ENCODE measurements at places on chromosomes 6 and 20. TPM values are rescaled to one million over a fixed set of nuclear protein-coding genes. Genes with fewer than 3 reads are reported as not detected.

- H3K4me1 ChIP-seq: no peaks in the 10 kb centered on the region
- no peak for DNase-seq
- no peak overlapping the region for H3K27ac ChIP-seq
- no peaks in the 10 kb centered on the region for H3K36me3 ChIP-seq
- no peak overlapping the region for H3K4me3 ChIP-seq
These were observed 19.9 kb downstream of the TCFL5 start for GRCh38 chr20:62841705-62842212.

The FBXO5 gene
- 4.2 TPM for total RNA-seq

DNA sequence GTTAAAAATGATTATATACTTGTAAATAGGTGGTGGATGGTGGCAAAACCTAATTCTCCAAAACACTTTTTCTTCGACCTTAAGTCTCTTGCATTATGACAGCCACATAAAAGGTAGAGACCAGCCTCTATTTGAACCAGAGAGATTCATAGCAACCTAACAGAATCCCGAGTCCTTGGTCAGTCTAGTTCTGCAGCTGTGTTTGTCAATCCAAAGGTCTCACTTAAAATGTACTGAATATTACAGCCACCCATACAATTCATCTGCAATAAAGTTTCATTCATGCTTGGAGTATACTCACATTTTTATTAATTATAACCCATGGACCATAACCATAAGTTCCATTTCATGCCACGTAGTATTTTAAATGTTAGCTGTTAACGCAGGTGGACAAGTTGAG lies 87.2 kb downstream of the EPM2A start:
- no peak overlapping the region for H3K4me3 ChIP-seq
- H3K27ac ChIP-seq: no peak overlapping the region
- H3K4me1 ChIP-seq: no peaks in the 10 kb centered on the region
- no peaks in the 10 kb centered on the region for H3K27me3 ChIP-seq

DNA sequence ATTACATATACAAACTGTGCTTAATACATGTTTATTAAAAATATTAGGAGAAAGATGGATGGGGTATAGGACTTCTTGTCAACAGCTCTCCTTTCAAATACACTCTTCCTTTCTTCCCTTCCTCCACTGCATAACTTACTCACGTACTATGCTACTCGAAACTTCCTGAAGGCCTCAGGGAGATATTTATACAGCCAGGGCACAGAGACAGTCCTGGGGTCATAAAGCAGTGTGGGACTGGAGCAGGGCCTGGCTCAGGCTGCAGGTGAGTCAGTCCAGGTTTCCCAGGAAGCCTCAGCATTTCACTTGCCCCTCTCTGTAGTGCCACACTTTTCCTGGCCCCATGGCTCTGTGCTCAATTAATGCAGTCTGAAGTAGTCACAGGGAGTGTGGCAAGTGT lies 157.0 kb downstream of the UBE3D start:
- no peak overlapping the region for H3K27ac ChIP-seq
- no peaks in the 10 kb centered on the region for H3K4me1 ChIP-seq
- DNase-seq: no peak
- H3K4me3 ChIP-seq: no peak overlapping the region

The RSPH3 gene
- total RNA-seq: 22.0 TPM

DNA sequence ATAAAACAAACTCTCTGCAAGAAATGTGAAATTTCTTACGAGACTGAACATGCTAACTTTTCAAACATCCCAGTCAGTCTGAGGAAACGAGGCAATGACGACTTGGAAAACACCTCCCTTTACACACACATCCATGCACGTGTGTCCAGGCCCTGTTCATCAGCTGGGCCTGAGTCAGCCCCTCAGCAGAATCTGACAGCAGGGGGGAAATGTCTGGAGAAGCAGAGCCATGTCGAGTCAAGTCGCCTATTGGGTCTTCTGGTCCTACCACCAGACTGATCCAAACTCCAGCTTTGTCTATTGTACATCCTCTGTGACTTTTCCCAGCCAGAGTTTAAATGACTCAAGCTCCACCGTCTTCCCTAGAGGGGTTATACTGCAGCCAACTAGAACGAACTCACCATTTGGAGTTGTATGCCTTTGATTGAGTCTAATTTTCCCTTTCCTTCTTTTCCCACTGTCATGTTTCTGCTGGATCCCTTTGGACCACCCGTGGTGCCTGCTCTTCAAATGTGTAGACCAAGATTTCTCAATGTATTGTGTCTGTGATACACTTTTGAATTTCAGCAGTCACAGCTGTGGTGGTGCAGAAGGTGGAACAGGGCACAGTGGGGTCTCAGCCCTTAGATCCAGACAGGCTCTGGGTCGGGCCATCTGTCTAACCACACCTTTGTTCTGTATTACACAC lies 254.0 kb downstream of the CDC5L start:
- DNase-seq: no peak
- no peak overlapping the region for H3K4me3 ChIP-seq
- H3K36me3 ChIP-seq: no peaks in the 10 kb centered on the region
- no peaks in the 10 kb centered on the region for H3K27me3 ChIP-seq

DNA sequence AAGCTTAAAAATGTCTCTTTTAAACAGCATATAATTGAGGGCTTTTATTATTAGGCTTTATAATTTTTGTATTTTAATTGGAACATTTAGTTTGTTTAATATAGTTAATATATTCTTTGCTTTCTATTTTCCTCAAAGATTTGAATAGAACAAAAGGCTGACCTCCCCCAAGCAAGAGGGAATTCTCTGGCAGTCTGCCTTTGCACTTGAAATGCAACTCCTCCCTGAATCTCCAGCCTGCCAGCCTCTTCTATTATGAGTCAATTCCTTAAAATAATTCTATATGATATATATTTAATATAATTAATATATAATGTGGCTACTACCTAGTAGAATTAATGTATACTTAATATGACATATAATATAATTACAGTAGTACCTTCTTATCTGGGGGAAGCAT lies 69.2 kb downstream of the PTPRA start:
- no peak overlapping the region for H3K4me3 ChIP-seq
- peaks cover 7% of the 10 kb centered on the region for H3K4me1 ChIP-seq
- H3K27me3 ChIP-seq: no peaks in the 10 kb centered on the region
- DNase-seq: no peak
- no peaks in the 10 kb centered on the region for H3K36me3 ChIP-seq

The MRPL2 gene
- 31.4 TPM for total RNA-seq

The DPPA5 gene
- not detected for total RNA-seq

- H3K27ac ChIP-seq: no peak overlapping the region
- H3K27me3 ChIP-seq: no peaks in the 10 kb centered on the region
- no peak overlapping the region for H3K4me3 ChIP-seq
- no peaks in the 10 kb centered on the region for H3K4me1 ChIP-seq
- DNase-seq: no peak
These were observed 33.2 kb upstream of the SNX9 start for GRCh38 chr6:157789861-157790260.

The CEP250 gene
- 23.5 TPM for total RNA-seq

DNA sequence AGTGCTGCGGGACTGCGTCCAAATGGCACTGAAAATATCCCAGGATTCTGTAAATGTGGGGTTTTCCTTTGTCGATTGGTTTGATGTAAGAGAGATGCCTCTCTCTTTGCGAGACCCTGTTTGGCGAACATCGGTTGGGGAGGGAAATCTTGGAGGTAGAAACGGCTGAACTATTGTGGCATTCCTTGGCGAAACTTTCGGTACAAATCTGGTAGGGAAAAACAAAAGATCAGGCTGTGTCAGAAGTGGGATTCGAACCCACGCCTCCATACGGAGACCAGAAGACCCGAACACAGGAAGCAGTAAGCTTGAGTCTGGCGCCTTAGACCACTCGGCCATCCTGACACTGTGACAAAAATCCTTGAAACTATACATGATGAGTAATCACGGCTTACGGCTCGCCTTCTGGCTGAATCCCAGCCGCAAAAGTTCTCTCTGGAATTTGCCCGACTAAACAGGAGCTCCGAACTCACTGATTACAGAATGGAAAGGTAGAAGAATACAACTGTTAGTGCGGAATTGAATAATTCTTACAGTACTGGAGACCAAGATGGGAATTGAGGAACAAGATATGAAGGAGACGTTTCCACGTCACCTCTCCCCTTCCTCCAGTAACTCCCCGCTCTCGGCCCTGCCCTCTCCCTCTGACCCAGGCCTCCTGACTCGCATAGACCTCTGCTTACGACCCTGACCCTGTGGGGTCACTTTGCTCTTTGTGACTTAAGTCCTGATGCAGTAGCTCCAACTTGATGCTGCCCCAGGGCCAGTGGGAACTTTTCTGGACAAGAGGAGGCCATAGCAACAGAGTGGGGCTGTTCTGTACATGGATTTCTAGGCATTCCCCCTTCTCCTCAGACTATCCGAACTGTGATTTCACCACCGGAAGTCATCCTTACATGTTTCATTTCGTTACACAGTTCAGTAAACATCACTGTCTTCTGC lies 132.8 kb upstream of the ZNF184 start:
- H3K27me3 ChIP-seq: no peaks in the 10 kb centered on the region
- H3K36me3 ChIP-seq: no peaks in the 10 kb centered on the region
- no peak overlapping the region for H3K27ac ChIP-seq
- DNase-seq: no peak
- peaks cover 4% of the 10 kb centered on the region for H3K4me1 ChIP-seq

DNA sequence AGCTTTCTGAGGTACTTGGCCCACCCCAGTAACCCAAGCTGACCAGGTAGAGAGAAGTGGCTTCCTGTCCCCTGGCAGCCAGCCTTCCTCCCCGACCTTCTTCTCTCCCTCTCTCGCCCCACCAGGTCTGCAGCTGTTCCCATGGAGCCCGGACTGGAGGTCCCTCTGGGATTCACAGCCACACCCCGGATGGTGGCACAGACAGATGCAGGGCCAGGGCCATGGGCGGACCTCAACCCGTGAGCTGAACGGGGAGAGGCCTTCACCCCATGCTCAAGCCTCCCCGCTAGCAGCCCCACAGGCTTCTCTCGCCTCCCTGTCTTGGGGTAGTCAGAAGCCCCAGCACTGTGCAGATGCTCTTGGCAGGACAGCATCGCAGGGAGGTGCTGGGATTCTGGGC lies 41.3 kb downstream of the CPXM1 start:
- DNase-seq: no peak
- no peaks in the 10 kb centered on the region for H3K27me3 ChIP-seq
- H3K4me3 ChIP-seq: no peak overlapping the region
- H3K36me3 ChIP-seq: no peaks in the 10 kb centered on the region
- no peaks in the 10 kb centered on the region for H3K4me1 ChIP-seq

The SDCBP2 gene
- total RNA-seq: 15.4 TPM

The HLA-DQA1 gene
- 122 TPM for total RNA-seq

DNA sequence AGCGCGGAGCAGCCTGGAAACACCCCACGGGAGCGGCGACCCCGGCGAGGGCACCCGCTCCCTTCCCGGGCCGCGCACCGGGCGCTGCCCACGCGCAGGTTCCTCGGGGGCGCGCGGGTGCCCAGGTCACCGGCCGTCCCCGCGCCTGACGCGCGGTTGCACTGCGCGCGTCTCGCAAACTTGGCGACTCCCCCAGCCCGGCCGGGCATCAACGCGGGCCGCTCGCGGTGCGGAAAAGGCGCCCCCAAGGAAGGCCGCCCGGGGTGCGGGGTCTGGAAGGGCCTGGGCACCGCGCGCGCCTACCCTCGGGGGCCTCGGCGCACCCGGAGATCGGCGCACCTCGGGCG lies 555 bp upstream of the ZBTB46 start:
- no peaks in the 10 kb centered on the region for H3K36me3 ChIP-seq
- peaks cover 64% of the 10 kb centered on the region for H3K4me1 ChIP-seq
- no peaks in the 10 kb centered on the region for H3K27me3 ChIP-seq
- H3K4me3 ChIP-seq: peak overlapping the region; percentile 86
- peak overlapping the region; percentile 82 for H3K27ac ChIP-seq
- no peak for DNase-seq

The CYB5R4 gene
- total RNA-seq: 25.8 TPM

GRCh38 chr6:25682324-25682723 lies 30.3 kb downstream of the SCGN start:
- H3K27ac ChIP-seq: no peak overlapping the region
- no peak overlapping the region for H3K4me3 ChIP-seq
- no peaks in the 10 kb centered on the region for H3K36me3 ChIP-seq
- no peaks in the 10 kb centered on the region for H3K4me1 ChIP-seq
- H3K27me3 ChIP-seq: no peaks in the 10 kb centered on the region
- DNase-seq: no peak

DNA sequence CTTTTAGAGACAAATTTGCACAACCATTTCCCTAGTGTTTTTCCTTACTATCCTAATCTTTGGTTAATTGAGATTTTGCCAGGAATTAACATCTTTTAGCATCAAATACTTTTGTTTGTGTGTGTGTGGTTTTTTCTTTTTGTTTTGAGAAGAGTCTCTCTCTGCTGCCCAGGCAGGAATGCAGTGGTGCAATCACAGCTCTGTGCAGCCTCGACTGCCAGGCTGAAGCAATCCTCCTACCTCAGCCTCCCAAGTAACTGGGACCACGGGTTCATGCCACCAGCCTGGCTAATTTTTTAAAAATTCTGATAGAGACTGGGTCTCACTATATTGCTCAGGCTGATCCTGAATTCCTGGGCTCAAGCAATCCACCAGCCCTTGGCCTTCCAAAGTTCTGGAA lies 28.5 kb downstream of the BAK1 start:
- H3K4me3 ChIP-seq: no peak overlapping the region
- H3K4me1 ChIP-seq: no peaks in the 10 kb centered on the region
- H3K27ac ChIP-seq: no peak overlapping the region
- H3K36me3 ChIP-seq: no peaks in the 10 kb centered on the region
- DNase-seq: no peak
- H3K27me3 ChIP-seq: no peaks in the 10 kb centered on the region

DNA sequence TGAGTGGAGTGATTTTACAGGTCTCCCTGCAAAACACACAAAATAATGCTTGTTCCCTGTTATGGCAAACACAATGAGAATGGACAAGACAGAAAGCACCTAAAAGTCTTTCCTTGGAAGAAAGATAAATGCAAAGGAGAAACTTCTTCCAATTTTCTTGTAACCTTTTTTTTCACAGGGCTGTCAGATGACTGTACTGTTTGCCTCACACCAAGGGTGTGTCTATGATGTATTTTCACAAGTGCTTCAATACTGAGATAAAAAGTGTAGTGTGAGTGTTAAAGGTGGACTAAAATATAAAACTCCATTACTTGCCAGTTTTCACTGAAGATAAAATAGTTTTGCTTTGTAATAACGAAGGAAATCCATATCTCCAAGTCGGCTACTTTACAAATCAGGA lies 194.5 kb downstream of the CENPW start:
- no peak overlapping the region for H3K4me3 ChIP-seq
- H3K27me3 ChIP-seq: no peaks in the 10 kb centered on the region
- no peaks in the 10 kb centered on the region for H3K36me3 ChIP-seq
- DNase-seq: no peak
- H3K27ac ChIP-seq: no peak overlapping the region
- H3K4me1 ChIP-seq: no peaks in the 10 kb centered on the region

GRCh38 chr6:111813237-111813636 lies 60.0 kb downstream of the FYN start:
- H3K4me1 ChIP-seq: peaks cover 7% of the 10 kb centered on the region
- H3K36me3 ChIP-seq: no peaks in the 10 kb centered on the region
- H3K27ac ChIP-seq: no peak overlapping the region
- no peak overlapping the region for H3K4me3 ChIP-seq

The COL12A1 gene
- total RNA-seq: 97.9 TPM
